Left lung (tissue), 14 donors: ENCODE measurements at places on chromosomes 16 and 17. TPM values are rescaled to one million over a fixed set of nuclear protein-coding genes. Genes with fewer than 3 reads are reported as not detected.

ABCA5 gene
- polyA plus RNA-seq = 18.4 TPM

CCL22 gene
- polyA plus RNA-seq = 0.20 TPM

COPS3 gene
- 69.4 TPM for polyA plus RNA-seq

C17orf100 gene
- 4.9 TPM for polyA plus RNA-seq

DLG4 gene
- 49.1 TPM for polyA plus RNA-seq

SCGB1C2 gene
- polyA plus RNA-seq = not detected

HSD17B1 gene
- 3.9 TPM for polyA plus RNA-seq

CLDN6 gene
- 140 TPM for polyA plus RNA-seq

CBFB gene
- polyA plus RNA-seq = 69.9 TPM

MPP2 gene
- polyA plus RNA-seq = 4.4 TPM

TAC4 gene
- 1.1 TPM for polyA plus RNA-seq

MTHFSD gene
- polyA plus RNA-seq = 27.6 TPM

NPTX1 gene
- polyA plus RNA-seq = 9.1 TPM

OR1D5 gene
- not detected for polyA plus RNA-seq

NECAB2 gene
- polyA plus RNA-seq = 0.46 TPM

CRHR1 gene
- not detected for polyA plus RNA-seq

WNT3 gene
- polyA plus RNA-seq = 1.8 TPM

NIP7 gene
- polyA plus RNA-seq = 30.7 TPM

KCNH6 gene
- polyA plus RNA-seq = 0.95 TPM

ETV4 gene
- polyA plus RNA-seq = 8.2 TPM
